ENCODE measurements at places on chromosomes 2 and 18.
A peak's percentile ranks its signal among the peaks of the same experiment; 100 is the strongest.

DNA sequence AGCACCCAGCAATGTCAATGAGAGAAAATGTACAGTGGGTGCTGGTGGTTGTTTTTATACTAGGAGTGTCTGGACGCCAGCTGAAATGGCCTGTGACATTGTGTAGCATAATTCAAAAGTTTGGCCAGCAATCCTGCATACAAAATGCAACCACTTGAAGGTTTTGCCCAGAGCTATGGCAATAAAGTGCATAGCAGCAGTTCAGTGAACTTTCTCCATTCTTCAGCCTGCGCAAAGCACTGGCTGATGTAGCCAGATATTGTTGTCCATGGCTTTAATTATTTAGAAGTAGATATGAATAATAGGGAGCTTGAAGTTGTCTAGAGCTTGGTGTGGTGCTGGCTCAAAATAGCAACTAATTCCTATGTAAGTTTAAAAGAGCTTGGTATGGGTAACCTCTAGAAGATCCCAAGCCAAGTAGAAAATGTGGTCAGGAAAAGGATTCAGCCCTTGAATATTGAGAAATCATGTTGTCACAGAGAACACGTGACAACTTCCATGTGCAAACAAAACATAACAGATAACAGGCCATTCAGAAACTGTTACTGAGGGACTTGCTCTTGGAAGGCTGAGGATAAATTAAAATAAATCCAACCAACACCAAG, 33.3 kb upstream of the PGAP1 start:
- DNase-seq, result no peak

DNA sequence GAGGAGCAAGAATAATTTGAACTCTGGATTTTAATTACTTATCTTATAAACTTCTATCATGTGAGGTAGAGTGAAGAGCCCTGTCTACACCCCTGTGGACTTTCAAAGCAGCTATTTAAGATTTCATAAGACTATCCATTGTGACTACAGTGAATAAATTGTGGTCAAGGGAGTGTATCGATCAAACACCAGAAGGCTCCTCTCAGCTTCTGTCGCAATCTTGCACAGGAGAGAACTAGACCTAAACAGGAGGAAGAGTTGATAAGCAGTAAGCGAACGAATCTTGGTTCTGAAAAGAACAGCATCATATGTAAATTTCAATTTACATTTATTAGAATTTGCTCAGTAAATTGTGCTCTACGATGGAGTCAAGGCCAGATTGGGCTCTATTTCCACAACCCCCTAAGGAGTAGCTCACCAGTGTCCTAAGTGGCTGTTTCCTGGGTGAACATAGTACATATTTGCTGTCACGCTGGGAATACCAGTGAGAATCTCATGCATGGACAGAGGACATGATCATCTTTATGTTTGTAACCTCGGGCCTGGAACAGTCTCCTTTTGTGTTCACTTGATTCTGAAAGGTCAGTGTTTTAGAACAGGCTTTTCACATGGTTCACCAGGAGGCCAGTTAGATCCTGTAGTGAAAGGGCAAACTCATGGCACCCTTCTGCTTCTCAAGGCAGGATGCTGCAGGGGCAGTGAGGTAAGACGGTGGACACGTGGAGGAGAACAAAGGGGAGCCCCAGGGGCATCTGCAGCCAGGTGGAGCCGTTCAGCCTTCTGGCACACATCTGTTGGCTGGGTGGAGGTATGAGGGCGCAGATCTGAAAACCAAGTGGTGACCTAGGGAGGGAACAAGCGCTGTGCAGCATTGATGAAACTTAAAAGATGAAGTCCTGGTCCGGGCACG, 33.3 kb downstream of the NPAS2 start:
- DNase-seq, result no peak

DNA sequence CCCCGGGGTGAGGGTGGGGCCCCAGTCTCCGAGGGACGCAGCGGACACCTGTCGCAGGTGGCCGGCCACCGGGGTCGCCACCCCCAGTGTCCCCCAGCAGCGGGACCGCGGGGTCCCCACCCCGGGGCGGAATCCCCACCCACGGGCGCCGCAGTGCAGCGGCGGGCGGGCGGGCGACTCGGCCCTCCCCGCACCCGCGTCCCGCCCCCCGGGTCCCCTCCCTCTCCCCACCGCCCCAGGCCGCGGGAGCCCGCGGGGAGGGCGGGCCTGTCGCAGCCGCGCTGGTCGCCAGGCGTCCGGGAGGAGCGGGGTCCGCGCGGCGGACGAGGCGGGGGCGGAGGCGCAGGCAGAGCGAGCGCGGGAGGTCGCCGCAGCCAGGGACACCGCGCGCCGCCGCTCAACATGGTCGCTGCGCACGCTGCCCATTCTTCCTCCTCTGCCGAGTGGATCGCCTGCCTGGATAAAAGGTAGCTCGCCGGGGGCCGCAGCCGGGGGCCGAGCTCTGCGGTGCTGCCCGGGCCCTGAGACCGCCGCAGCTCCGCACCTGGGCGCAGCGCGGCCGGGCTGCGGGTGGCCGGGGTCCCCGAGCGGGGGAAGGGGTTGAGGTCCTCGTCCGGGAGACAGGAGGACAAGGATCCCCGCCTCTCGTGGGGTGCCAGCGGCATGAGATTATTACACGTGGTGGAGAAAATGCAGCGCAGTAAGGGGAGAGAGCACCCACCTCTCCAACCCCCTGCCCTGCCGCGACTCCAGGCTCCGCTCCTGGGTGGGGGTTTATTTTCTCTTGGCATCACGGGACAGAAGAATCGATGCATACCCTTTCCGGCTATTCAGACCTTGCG, at the start of gene RAPGEF4:
Gene RAPGEF4, plus strand, starts transcription at position 264 of the 842 bp plus-strand sequence. Its CDS starts 139 bp downstream, at position 403.
- no peak for DNase-seq

GRCh38 chr2:219119422-219120043, 41.1 kb downstream of the NHEJ1 start:
- no peak for DNase-seq

DNA sequence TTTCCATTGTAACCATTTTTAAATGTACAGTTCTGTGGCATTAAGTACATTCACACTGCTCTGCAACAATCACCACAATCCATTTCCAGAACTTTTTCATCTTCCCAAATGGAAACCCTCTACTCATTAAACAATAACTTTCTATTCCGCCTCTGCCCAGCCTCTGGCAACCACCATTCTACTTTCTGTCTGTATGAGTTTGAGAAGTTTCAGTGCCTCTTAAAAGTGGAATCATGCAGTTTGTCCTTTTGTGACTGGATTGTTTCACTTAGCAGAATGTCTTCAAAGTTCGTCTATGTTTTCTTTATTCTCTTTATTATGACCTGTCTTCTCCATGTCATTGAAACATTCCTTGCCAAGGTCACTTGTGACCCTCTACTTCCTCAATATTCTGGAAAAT, 22.0 kb upstream of the PELI1 start:
- DNase-seq, result no peak

DNA sequence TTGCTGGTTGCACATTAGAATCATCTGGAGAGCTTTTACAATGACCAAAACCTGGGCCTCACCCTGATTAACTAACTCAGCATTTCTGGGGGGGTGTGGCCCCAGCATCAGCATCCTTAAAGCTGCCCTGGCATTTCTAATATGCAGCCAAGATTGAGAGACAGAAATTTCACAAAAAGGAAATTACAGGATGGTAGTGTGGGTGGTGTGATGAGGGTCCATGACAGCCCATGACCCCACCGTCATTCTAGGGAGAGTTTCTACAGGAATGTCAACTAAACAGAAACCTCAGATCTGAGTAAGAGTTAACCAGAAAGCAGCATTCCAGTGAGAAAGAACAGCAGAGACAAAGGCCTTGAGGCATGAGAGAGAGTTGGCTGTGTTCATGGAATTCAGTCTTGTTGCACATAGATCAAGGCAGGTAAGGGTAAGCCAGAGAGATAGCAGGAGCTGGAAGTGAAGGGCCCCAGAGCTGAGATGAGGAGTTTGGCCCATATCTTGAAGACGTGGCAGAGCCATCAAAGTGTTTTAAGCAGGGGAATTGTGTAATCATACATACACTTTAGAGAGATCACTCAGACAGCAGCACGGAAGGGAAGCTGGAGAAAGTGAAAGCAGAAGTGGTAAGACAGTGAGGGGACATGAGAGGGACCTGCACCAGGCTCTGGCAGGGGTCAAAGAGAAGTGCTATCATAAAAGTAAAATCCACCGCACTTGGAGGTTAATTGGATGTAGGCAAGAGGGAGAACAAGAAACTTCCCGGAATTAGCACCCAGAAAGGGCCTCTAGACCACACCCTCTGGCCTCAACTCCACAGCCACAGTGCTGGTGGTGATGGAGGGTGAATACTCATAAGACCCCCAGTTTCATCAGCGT, 7.8 kb upstream of the TRABD2A start:
- DNase-seq, result no peak

- no peak for DNase-seq
These were observed 178.4 kb upstream of the EPAS1 start for GRCh38 chr2:46118656-46119371.

GRCh38 chr2:111173338-111173737, 52.6 kb downstream of the BCL2L11 start:
- no peak for DNase-seq

DNA sequence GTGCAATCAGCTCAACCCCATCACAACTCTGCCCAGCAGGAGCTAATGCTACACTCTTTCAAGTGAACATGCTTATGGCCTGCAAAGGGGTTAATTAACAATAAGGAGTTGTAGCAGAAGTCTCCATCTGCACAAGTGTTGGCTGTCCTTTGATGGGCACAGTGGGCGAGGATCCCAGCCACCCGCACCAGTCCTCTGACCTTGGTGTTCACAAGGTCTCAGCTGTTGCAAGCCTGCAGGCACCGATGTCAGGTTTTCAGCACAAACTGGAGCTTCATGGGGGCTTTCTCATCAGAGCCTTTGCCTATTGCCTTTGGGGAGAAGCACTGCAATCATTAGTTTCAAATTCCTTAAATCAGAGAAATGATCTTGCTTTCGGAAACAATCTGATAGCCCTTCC, 60.9 kb upstream of the TMEM178A start:
- no peak for DNase-seq

- DNase-seq, result no peak
These were observed 108.1 kb downstream of the ADCYAP1 start for GRCh38 chr18:1012775-1013174.

DNA sequence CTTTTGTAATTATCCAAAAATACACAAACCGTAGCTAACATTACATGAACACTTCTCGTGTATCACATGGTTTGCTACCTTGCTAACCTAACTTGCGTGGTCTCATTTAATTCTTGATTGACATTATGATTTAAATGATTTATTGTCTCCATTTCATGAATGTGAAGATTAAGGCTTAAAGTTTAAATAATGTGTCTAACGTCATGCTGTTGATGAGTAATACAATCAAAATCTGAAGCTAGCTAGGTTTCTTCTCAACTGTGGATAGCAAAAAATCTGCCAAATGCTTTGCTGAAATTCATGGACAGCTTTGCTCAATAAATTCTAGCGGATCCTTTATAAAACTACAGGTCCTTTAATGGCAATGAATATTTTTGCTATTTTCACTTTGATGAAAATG, 274.1 kb upstream of the MC4R start:
- DNase-seq, result no peak

- DNase-seq, result peak; percentile 26
These were observed 14.0 kb downstream of the ALPG start for GRCh38 chr2:232420463-232421188.

- DNase-seq, result no peak
These were observed 83.1 kb downstream of the MCFD2 start for GRCh38 chr2:46832543-46832942.

DNA sequence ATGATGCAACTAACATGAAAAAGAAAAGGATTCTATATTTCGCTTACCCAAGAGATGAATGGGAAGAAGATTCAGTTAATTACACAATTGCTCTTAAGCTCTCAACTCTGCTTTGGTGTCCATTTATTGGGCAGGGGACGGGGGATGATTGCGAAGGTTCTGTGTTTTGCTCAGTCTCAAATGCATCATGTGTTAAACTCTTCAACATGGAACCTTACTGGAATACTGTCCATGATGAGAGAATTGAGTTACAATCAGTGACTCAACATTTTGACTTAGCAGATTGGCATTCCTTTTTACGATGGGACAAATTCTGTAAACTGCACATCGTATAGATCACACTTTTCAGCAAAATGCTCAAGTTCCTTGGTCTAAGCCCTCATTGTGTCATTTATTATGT, 135.6 kb downstream of the RBMS1 start:
- DNase-seq, result no peak

- DNase-seq, result no peak
These were observed 196.7 kb upstream of the SPHKAP start for GRCh38 chr2:228378233-228378632.

DNA sequence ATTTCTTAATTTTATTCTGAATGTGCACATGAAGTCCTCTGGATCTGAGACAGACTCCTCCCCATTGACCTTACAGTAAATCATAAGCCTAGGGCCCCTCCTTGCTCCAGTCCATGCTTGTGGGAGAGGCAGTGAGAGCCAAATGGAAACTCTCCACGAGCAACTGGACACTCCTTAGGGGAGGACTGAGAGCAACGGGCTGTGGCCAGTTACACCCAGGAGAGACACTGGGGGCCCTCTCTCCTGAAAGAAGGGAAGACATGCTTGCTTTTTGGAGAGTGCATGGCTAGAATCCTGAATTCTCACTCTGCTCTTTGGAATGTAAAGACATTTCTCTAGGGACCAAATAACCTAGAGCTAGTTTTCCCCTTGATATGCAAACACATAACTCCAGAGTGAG, 49.0 kb upstream of the BIN1 start:
- DNase-seq, result no peak

DNA sequence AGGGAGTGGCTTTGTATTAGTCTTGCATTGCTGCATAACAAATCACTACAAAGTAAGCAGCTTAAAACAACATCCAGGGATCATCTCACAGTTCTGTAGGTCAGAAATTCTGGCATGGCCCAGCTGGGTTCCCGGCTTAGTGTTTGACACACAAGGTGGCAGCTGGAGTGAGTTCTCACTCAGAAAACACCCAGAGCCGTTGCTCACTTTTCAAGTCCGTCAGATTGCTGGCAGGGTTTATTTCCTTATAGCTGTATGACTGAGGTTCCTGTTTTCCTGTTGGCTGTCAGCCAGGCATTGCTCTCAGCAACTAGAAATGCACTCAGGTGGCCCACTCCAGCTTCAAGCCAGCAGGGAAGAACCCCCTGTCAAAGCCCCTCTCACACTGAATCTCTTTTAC, 324.1 kb downstream of the CCDC178 start:
- no peak for DNase-seq

GRCh38 chr2:61693744-61694143, 155.6 kb upstream of the XPO1 start:
- DNase-seq, result no peak

- no peak for DNase-seq
These were observed 377.4 kb downstream of the RPRM start for GRCh38 chr2:153101187-153101586.

DNA sequence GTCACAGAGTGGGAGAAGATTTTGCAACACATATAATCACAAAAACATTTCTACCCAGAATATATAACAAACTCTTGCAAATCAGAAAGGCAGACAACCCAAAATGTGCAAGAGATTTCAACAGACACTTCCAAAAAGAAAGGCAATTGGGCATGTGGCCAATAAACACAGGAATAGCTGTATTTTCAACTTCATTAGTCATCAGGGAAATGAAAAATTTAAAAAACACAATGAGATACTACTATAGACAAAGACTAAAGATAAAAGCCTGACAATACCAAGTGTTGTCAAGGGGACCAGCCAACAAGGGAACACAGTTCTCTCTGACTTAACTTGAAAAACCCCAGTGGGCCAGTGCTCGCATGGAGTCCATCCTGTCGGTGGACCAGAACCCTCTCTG, 40.5 kb downstream of the MTHFD2 start:
- DNase-seq, result no peak

- no peak for DNase-seq
These were observed 96.8 kb downstream of the DTNB start for GRCh38 chr2:25576596-25576995.

GRCh38 chr18:49697757-49698524, 115.4 kb downstream of the ACAA2 start:
- DNase-seq, result no peak
